ENCODE measurements at places on chromosomes 2 and 18.
A peak's percentile ranks its signal among the peaks of the same experiment; 100 is the strongest.

DNA sequence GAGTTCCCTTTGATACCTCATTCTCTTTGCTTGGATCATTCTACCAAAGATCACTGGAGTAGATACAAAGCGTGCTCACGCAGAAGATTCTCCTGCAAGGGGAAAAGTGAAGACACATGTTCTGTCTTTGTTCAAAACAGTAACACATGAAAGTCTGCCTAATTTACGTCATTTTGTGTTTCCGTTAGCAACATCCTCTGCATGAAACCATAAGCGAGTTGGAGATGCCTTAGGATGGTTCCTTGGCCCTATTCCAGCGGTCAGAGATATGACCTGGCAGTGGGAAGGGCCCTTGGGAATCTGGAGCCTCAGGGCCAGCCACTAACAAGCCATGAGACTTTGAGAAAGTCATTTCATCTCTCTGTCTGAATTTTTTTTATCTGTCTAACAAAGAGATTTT lies 180.9 kb upstream of the TWIST2 start:
- no peak for DNase-seq

DNA sequence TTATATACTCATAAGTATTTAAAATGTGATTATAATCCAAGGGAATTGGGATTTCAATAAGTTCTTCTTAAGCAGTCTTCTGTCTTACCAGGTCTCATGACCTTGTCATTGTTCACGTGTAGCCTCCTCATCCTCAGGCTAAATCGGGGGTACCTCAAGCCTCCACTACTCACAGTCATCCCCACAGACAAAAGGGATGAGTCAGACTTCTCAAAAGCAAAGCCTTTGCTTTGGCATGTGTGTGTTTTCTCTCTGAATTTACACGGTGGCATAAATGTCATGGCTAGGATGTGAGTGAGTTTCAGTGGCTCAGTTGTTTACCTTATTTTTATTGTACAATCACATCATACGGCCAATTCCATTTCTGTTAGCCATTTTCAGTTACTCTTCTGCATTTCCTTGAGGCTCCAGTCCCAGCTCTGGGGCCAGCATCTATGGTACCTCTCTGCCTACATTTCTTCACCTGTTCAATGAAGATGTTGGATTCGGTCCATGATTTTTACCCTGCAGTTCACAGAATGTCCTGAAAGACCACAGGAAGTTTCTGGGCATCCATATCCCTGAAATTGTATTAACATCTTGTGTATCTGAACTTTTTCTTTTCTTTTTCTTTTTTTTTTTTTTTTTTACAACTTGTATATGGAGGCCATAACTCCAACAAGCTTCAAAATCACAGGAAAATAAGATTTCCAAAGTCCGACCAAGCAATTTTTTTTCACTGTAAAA lies 195.3 kb downstream of the FHOD3 start:
- no peak for DNase-seq

GRCh38 chr2:109411640-109412325 lies 202.0 kb downstream of the SEPTIN10 start:
- no peak for DNase-seq

GRCh38 chr2:77469106-77469505 lies 53.1 kb downstream of the LRRTM4 start:
- DNase-seq = no peak

- no peak for DNase-seq
These were observed 7.7 kb downstream of the FHL2 start for GRCh38 chr2:105391058-105391627.

GRCh38 chr2:142061733-142062132 lies 69.1 kb downstream of the LRP1B start:
- DNase-seq = no peak

- peak; percentile 81 for DNase-seq
These were observed 3.5 kb downstream of the CNDP2 start for GRCh38 chr18:74499633-74500032.

GRCh38 chr2:96536445-96537065 lies at the start of gene ARID5A:
TSS of gene ARID5A (plus strand) at chr2:96536752. CDS start at chr2:96536827, 75 bp downstream.
- peak; percentile 96 for DNase-seq

DNA sequence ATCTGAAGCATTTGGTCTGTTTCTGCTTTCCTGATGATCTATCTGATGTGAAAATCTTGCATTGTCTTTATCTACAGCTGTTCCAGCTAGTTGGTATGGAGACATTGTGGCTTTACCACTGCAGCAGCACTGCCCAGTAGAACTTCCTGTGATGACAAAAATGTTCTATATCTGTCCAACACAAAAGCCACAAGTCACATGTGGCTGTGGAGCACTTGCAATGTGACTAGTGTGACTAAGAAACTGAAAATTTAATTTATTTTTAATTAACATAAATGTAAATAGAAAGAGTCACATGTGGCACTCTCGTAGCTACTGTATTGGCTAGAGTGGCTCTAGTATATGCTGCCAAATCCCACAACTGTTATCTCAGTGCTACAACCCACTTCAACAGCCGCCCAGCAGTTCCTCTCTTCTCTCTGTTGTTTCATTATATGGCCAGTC lies 425.7 kb downstream of the SETBP1 start:
- peak; percentile 50 for DNase-seq

- no peak for DNase-seq
These were observed 262.7 kb downstream of the FHOD3 start for GRCh38 chr18:36560187-36560586.

Data from inflammatory macrophage treated with lipopolysaccharide for 1 hour (primary cell).